ENCODE measurements at places on chromosomes 12 and 14.

- no peak for DNase-seq
Measured at GRCh38 chr12:77070800-77071449, 5.6 kb upstream of the E2F7 start.

DNA sequence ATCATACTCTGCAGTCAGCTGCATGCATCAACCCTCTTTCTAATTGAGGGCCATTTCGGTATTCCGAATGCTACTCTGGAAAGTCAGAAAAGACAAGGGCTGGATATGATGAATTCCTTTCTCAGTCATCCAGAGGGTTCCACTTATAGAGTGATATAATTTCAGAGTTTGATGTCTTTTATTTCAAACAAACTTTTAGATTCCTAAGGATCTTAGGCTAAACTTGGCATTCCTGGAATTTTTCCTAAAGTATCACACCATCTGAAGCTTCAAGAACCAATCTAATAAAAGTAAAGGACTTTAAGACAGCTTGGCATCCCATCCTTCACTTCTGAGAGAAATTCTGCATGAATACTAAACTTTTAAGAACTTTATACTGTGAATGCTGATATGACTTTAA, 69.3 kb upstream of the KCNJ8 start:
- no peak for DNase-seq

GRCh38 chr12:6069437-6070093, 54.9 kb downstream of the VWF start:
- peak; percentile 94 for DNase-seq

GRCh38 chr14:21498540-21499526, 12.3 kb downstream of the METTL3 start:
- DNase-seq = peak; percentile 47

- no peak for DNase-seq
Measured at GRCh38 chr14:55097881-55098560, 31.0 kb upstream of the LGALS3 start.

DNA sequence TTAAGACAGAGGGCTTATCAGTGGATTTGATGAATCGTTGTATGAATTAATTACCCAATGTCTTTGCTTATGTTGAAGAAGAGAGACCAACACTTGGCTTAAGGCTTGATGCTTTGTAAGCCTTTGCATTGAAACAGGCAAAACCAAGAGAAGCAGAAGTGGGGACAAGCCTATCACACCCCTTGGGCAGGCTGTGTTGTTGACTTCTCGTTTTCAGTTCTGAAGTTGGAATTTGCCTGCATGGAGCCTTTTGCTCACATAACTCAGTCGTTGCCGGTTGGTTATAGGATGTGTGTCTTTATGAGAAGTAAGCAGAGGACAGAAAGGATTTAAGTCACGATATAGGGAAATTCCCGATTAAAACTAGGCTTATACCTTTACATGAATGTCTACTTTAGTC, 94.7 kb downstream of the CCDC92 start:
- DNase-seq = no peak

DNA sequence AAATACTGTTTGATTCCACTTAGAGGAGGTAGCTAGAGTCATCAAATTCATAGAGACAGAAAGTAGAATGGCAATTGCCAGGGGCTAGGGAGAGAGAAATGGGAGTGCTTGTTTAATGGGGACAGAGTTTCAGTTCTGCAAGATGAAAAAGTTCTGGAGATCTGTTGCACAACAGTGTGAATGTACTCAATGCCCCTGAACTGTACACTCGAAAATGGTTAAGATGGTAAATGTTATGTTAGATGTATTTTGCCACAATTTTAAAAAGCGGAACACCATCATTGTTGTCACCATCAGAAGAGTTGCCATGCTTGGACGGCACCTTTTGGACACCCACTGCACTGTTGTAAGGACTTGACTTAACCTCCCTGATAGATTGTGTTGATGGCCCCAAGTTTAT, 106.9 kb downstream of the SCARB1 start:
- DNase-seq = no peak

GRCh38 chr12:2963154-2963759, 4.1 kb downstream of the TEAD4 start:
- DNase-seq = no peak

DNA sequence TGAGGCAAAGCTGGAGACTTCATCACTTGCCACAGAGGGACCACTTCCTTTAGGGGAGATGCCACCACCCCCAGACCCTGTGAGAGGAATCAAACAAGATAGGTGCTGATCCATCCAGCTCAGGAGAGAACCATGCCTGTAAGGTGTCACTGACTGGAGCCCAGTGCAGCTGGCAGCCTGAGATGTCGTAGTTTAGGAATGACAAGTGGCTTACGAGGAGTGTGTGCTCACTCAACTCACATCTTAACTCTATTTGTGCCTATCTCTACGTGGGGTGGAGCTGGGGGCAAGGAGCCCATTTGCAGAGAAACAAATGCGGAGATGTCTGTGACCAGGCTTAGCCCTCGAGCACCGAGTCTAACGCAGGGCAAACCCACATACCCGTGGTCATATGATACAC, 25.8 kb downstream of the CHFR start:
- no peak for DNase-seq

Data from GM03348 (cell line).